ENCODE measurements at places on chromosomes 5 and 9. TPM values are rescaled to one million over a fixed set of nuclear protein-coding genes. Genes with fewer than 3 reads are reported as not detected.

ARL14EPL gene
- not detected for total RNA-seq

IL31RA gene
- total RNA-seq: 0.93 TPM

SLC6A18 gene
- total RNA-seq: not detected

AGGF1 gene
- 31.8 TPM for total RNA-seq

NR5A1 gene
- not detected for total RNA-seq

NEUROG1 gene
- not detected for total RNA-seq

Data from nasal cavity respiratory epithelium epithelial cell of viscerocranial mucosa (primary cell).